ENCODE measurements at places on chromosomes 3 and 15.

DNA sequence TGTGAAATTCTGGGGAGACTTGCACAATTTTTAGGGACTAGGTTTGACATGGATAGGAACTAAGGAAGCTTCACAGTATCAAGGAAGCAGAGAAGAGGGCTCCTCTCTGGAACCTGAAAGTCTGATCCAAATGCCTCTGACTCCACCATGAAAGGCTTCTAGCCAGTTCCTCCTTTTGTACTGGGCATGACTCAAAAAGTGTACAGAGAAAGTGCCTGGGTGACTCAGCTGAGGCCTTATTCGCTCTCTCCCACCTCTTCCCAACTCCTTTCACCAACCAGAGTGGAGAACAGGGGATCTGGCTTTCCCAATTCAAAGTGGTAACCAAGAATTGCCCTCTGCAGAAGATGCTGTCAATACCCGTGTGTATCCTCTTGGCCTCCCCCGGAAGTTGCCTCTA, 342.9 kb upstream of the PROK2 start:
- peak; percentile 25 for DNase-seq

GRCh38 chr3:110494728-110495127, 576.9 kb upstream of the NECTIN3 start:
- DNase-seq, result no peak

DNA sequence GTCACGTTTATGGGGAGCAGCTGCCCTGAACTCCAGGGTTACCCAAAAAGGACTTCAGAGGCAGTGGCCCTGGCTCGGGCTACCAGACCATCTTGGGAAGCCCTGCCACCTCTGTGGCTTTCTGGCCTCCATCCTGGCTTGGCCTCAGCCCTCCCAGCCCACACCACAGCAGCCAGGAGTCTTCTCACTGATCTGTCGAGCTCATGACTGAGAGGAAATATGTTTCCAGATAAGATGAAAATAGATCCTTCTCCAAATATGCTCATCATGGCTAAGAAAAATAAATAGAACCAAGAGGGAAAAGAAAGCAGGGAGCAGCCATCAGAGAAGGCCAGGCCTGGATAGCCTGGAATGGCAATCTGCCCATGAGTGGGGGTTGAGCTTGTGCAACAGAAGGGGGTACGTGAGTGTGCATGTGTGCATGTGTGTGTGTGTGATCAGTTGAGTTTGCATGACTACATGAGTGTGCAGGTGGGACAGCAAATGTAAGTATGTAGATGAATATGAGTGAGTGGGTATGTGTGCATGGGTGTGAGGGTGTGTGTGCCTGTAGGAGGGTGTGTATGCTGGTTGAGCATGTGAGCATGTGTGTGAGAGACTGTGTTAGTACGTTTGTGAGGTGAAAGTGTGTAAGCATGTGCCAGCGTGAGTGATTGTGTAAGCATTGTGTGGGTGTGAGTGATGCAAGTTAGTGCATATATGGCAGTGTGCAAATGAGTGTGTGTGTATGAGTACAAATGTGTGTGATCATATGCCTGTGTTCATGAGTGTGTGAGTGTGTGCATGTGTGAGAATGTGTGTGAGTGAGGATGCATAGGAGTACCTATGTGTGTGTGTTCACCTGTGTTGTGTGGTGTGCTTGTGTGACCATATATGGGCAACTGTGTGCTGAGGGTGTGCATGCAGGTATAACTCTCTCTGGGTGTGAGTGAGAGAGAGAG, 9.9 kb upstream of the RFT1 start:
- peak; percentile 67 for DNase-seq

DNA sequence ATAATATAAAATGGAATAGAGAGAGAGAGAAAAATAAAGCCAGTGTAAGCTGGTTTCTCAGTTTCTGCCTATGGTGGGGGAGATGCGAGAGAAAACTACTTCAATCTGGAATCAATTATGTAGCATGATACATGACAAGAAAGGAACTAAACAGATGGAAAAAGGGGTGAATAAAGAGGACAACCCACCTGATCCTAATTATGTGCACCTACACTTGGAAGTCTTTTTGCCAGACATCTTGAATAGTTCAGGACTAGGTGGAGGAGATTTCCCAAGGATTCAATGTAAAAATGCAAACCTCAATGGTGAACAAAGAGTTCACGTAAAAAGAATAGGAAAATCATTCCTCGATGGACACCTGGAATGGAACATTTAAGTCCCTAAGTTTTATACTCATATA, 524.4 kb upstream of the RGMA start:
- no peak for DNase-seq

DNA sequence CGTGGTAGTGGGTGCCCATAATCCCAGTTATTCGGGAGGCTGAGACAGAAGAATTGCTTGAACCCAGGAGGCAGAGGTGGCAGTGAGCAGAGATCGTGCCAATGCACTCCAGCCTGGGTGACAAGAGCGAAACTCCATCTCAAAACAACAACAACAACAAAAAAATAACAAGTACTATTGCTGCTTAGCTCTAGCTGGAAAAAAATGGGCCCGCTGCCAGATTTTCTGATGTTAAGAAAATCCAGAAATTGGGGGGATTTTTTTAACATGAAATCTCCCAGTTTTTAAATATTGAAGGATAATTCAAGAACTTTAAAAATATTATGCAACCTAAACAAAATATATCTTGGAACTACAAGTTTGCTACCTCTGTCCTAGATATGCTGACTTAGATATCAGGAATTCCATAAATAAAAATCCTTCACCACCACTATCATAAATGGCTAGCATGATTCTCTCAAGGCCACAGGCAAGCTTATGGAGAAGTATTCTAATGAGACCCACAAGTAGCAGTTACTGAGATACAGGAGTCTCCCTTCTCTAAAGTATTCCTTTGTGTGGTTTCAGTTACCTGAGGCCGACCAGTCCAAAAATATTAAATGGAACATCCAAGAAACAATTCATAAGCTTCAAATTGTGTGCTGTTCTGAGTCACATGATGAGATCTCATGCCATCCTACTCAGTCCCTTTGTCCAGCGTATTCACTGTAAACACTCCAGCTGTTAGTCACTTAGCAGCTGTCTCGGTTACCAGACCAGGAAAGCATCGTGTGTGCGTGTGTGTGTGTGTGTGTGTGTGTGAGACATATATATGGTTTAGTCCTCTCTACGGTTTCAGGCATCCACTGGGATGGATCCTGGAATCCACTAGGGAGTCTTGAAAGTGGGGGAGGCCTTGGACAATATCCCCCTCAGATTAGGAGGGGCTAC, 277.2 kb downstream of the TBL1XR1 start:
- DNase-seq, result peak; percentile 94

DNA sequence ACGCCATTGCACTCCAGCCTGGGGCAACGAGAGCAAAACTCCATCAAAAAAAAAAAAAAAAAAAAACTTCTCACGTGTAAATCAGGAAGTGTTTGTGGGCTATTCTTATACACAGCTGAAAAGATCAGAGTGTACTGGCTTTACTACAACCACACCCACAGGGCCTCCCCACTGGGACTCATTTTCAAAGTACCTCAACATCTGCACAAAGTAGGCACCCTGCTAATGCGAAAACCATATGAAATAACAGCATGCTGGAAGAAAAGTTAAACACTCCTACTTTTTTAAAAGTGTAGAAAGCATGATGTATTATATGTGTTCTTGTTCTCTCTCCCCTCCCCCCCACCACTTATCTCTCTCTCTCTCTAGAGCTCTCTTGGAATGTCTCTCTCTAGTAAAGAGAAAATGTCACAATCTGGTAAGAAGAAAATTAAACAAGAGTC, 11.1 kb downstream of the UACA start:
- no peak for DNase-seq

GRCh38 chr15:99594916-99595315, 29.1 kb downstream of the MEF2A start:
- DNase-seq, result peak; percentile 3

DNA sequence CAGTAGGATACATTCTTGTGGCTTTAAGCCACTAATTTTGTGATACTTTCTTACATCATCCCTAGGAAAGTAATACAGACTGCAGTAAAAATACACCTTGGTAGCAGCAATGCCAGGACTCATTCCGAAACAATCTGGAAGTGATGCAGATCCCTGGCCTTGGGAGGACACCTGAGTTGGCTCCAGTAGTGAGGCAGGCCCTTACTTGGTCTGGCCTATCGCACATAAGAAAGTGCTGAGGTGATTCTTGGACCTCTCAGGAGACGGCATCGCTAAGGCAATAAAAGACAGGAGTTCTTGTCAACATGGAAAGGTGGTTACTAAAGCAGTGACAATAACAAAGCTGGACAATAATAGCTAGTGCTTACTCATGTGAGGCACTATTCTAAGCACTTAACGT, 126.5 kb downstream of the SUCNR1 start:
- no peak for DNase-seq

GRCh38 chr3:44555723-44556122, 730 bp downstream of the ZKSCAN7 start:
- peak; percentile 18 for DNase-seq

DNA sequence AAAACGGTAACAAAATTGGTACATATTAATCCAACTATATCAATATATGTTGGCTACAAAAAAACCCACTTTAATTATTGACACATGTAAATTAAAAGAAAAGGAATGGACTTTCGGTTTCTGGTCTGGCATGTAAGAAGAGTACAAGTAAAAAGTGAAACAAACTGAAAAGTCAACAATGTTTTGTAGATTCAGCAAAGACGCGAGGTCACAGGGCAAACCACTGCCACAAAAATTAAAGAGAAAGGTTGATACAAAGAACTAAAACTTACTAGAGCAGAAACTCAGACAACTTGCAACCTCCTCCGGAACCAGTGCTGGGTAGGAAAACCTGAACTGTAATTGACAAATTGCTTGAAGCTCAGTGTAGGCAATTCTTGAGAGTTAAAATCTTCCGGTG, 110.6 kb upstream of the ARPP21 start:
- DNase-seq, result no peak

GRCh38 chr3:151096716-151097115, 11.3 kb downstream of the MED12L start:
- no peak for DNase-seq

- DNase-seq, result no peak
Observed at GRCh38 chr3:96354742-96355141, 459.7 kb upstream of the EPHA6 start.

DNA sequence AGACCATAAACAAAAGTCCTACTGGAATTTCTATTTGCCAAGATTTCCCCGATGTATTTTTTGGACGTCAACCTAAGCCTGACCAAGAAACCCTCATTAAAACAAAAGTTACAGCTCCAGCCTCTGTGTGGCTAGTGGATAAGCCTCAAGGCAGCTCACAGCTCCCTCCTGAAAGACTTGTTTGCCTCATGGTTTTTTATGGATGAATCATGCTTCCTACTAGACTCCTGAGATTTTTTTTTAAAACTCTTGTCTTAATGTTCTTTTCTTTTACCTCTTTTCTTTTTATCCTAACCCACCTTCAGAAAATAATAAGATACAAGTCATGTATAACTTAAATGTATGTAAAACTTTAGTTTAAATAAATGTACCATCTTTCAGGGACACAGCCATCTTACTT, 52.4 kb downstream of the SUCNR1 start:
- DNase-seq, result peak; percentile 83

DNA sequence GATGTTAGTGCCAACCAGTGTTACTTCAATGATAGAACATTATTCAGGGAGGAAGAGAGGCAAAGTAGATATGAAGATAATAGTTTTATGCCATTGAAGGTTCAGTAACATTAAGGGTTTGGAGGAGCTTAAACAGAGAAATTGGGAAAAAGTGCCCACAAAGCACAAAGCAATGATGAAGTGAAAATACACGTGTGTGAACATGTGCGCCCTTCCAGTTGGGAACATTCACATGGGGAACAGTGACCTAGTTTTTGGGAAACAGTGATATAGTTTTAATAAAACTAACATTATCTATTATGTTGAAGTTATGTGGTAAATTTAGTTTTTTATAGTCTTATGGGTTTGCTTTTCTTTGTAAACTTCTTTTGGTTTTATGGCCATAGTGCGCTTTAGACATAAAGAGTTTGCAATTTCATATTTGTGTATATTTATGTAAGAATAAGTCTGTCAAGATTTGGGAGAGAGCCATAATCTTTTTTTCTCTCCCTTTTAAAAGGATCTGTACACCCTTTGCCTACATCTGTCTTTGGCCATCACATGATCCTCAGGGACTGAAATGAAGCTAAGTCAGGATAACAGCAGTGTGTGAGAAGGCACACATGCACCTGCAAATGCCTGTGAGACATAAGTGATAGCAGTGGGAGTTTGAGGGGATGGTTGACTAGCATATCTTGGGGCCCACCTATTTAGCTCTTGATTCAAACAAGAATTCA, 450.3 kb upstream of the THRB start:
- DNase-seq, result no peak

DNA sequence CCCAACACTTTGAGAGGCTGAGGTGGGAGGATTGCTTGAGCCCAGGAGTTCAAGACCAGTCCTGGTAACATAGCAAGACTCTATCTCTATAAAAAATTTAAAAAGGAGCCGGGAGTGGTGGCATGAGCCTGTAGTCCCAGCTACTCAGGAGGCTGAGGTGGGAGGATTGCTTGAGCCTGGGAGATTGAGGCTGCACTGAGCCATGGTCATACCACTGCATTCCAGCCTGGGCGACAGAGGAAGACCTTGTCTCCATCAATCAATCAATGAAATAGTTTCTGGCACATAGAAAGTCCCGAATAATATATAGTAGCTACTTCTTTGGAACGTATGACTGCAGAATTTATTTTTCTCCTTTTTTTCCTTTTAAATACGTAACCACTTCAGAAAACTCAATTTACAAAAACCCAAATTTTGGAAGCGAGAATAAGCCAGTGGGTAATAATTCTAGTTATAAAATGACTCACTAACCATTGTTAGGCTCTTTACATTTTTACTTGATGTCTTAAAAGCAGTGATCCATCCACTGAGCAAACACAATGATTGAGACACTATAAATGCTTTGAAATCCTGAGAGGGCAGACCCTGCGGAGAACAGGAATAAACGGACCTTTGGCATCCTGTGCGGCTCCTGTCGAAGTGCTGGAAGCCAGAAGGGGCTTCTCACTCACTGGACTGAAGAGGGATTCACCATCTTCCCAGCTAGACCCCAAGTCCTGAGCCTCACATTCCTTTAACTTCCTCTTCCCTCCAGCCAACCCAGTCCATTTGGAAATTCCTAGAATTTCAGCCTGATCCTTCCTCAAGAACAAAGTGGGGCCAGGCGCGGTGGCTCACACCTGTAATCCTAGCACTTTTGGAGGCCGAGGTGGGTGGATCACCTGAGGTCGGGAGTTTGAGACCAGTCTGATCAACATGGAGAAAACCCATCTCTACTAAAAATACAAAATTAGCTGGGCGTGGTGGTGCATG, 68.4 kb upstream of the MFGE8 start:
- no peak for DNase-seq

DNA sequence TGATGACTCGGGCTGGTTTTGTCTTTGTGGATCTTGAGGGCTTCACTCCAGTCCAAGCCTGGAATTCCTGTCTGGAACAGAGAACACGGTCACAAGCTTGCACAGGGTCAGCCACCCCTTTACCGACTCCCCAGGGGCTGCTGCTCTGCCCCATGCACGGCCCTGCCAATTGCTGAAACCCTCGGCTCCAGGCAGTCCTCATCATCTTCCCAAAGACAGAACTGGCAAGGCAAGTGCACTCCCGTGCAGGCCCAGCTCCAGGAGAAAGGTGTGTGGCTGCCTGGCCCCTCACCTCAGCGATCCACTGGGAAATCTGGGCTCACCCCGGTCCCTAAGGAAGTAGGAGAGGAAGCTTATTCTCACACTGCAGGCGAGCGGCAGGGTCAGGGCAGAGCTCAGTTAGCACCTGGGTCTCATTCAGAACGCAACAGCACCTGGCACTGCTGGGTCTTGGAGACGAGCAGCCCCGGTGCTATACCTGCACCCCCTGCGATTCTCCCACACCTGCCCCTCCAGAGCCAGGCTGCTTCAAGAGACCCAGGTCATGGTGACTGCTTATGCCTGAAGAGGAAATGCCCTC, 7.2 kb downstream of the MAP6D1 start:
- no peak for DNase-seq

- no peak for DNase-seq
Observed at GRCh38 chr3:148044151-148044550, 635.0 kb downstream of the ZIC1 start.

Data from IMR-90 (cell line).